ENCODE measurements at places on chromosomes 7 and 10. TPM values are rescaled to one million over a fixed set of nuclear protein-coding genes. Genes with fewer than 3 reads are reported as not detected.
A peak's percentile ranks its signal among the peaks of the same experiment; 100 is the strongest.

The CHRM2 gene
- total RNA-seq = not detected

The TMEM176B gene
- total RNA-seq = 7.5 TPM

The ASB10 gene
- total RNA-seq = not detected

The ZNF722 gene
- not detected for total RNA-seq

The OR2A42 gene
- not detected for total RNA-seq

The SLC18A3 gene
- not detected for total RNA-seq

The HMX3 gene
- total RNA-seq = not detected

The STAG3 gene
- 0.34 TPM for total RNA-seq

The RNLS gene
- total RNA-seq = 6.8 TPM

DNA sequence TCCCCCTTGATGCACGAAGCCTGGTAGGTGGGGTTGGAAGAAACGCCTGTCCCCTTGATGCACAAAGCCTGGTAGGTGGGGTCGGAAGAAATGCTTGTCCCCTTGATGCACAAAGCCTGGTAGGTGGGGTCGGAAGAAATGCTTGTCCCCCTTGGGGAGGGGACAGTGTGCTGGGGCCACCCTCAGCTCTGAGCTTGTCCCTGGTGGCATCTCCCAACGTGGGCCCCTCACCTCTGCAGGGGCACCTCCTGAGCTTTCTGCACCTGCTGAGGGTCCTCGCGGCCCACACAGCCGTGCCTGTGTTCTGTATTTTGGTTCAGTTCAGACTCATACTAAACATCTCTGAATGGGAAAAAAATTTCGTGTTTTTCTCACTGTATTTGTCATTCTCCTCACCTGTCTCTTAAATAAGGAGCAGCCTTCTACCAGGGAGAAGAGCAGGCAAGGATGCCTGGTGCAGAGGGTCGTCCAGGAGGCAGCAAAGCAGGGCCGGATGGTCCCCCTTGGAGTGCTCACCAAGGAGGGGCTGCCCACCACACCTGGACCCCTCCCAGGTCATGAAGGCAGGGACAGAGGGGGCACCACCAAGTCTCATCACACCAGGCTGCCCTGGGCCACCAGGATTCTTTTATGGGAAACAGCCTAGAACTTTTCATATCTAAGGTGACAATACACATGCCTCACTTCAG, 24.7 kb downstream of the VIPR2 start:
- no peak for DNase-seq

DNA sequence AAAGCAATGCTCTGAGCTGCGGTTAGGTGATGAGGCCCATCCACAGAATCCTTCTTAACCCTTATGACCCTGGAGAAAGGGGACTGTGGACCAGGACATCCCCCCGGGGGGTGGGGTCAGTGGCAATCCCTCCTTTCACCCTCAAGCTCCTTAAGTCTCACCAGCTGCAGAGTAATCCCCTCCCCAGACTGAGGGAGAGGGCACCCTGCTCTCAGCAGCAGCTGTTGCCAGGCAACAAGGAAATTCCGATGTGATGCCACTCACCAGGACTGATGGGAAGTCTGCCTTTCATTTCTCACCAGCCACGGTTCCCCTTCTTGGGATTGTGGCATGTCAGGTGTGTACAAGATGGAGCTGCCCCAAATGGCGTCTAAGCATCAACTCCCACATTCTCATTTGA, 129.6 kb downstream of the DOCK1 start:
- DNase-seq = peak; percentile 60

- DNase-seq = peak; percentile 73
Measured at GRCh38 chr7:1842321-1843221, 172.5 kb downstream of the ELFN1 start.

DNA sequence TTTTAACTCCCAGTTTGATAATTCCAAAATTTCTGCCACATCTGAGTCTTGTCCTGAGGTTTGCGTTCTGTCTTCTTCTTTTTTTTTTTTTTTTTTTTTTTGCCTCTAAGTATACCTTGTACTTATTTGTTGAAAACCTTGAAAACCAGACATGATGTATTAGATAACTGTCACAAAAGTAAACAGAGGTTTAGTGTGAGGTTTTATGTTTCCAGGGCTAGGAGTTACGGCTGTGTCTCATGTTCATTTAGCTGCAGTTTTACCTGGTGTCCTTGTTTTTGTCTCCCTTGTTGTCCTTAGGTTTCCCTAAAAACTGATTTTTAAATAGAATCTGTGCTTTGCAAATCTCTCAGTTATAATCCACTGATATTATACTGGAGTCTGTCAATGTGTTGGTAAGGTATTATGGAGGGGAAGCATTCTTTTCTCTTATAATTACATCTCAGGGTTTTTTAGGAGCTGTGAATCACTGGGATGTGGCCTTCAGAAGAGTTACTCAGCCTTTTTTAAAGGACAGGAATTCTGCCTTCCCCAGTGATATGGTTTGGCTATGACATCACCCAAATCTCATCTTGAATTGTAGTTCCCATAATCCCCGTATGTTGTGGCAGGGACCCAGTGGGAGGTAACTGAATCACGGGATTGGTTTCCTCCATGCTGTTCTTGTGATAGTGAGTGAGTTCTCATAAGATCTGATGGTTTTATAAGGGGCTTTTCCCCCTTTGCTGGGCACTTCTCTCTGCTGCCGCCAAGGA, 95.0 kb downstream of the CDCA7L start:
- no peak for DNase-seq

- DNase-seq = no peak
Measured at GRCh38 chr10:84548869-84549268, 220.5 kb downstream of the CCSER2 start.

DNA sequence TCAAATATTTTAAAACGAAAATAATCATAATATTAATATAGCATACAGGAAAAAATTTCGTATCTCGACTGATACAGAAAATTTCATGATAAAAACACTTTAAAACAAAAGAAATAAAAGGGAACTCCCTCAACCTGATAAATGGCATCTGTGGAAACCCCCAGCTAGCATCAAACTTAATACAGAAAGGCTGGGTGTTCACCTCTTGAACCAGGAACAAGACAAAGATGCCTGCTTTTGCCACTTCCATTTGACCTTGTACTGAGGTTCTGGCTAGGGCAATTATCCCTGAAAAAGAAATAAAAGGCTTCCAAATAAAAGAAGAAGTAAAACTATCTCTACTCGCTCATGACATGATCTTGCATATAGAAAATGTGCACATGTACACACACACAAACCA, 2.5 kb upstream of the ALOX5 start:
- DNase-seq = no peak

- no peak for DNase-seq
Measured at GRCh38 chr7:128307061-128307460, 36.6 kb downstream of the RBM28 start.

- DNase-seq = no peak
Measured at GRCh38 chr10:43393606-43394360, 15.2 kb downstream of the HNRNPF start.

- DNase-seq = no peak
Measured at GRCh38 chr7:86058649-86059048, 585.1 kb upstream of the GRM3 start.

DNA sequence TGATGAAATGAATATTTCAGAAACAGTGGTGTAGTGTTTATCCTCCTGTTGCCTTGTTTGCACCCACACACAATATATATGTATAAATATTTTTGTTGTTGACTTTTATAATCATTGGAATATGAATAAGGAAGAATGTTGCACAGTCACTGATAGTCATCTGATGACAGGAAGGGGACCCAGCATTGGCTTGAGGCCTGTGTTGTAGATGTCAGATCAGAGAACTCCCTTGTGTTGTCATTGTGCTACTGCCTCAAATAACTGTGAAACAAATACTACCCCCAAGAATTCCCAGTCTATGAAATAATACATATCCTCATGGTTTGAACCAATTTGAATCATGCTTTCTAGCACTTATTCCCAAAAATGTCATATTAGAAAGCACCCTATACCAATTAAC, 84.0 kb downstream of the NRG3 start:
- DNase-seq = no peak

GRCh38 chr10:100859484-100859763, 53.3 kb upstream of the SLF2 start:
- no peak for DNase-seq

DNA sequence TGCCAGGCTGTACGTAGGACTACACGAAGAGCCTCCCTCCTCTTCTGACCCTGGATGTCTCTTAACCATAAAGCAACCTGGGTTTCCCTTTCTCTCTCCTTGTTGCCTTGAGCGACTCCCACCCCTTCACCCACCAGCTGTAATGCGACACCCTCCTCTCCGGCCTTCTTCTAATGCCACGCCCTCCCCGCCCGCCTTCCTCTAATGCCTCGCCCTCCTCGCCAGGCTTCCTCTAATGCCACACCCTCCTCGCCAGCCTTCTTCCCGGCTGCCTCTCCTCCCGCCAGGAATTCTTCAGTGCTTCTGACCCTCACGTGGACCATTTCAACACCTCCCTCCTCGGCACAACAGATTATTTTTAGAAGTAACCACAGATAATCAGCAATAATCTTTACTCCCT, 348.5 kb upstream of the SHH start:
- no peak for DNase-seq

- DNase-seq = no peak
Measured at GRCh38 chr10:57472823-57473619, 794.7 kb downstream of the IPMK start.

GRCh38 chr7:50687575-50688225, 95.0 kb downstream of the GRB10 start:
- DNase-seq = no peak

GRCh38 chr7:54109501-54109900, 432.7 kb upstream of the VSTM2A start:
- no peak for DNase-seq

GRCh38 chr10:63919575-63920279, 398.5 kb downstream of the REEP3 start:
- no peak for DNase-seq
